ENCODE measurements at places on chromosomes 13 and 19. TPM values are rescaled to one million over a fixed set of nuclear protein-coding genes. Genes with fewer than 3 reads are reported as not detected.

- H3K36me3 ChIP-seq, result no peaks in the 10 kb centered on the region
- no peaks in the 10 kb centered on the region for H3K27me3 ChIP-seq
- peak overlapping the region; percentile 62 for H3K27ac ChIP-seq
- peaks cover 80% of the 10 kb centered on the region for H3K4me1 ChIP-seq
- no peak for DNase-seq
These were observed 5.8 kb downstream of the PPP1R37 start for GRCh38 chr19:45098521-45099466.

DNA sequence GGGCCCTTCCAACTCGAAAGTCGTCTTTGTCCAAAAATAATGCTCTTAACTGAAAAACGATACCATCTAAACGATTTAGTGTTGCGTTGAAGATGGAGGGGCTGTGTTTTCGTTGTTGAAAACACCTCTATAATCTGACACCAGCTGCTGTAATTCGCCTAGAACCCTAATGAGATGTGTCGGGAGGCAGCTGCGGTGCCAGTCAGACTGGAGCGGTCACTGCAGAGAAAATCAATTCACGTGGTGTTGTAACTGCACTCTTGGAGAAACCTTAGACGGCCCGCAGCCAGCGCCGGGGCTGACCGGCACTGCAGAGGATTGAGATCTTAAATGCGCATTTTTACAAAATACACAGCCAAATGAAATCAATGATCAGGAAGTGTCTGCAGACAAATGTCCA, 339.1 kb downstream of the ZNF536 start:
- H3K36me3 ChIP-seq, result no peaks in the 10 kb centered on the region
- no peak for DNase-seq
- H3K4me3 ChIP-seq, result no peak overlapping the region
- H3K27ac ChIP-seq, result no peak overlapping the region

DNA sequence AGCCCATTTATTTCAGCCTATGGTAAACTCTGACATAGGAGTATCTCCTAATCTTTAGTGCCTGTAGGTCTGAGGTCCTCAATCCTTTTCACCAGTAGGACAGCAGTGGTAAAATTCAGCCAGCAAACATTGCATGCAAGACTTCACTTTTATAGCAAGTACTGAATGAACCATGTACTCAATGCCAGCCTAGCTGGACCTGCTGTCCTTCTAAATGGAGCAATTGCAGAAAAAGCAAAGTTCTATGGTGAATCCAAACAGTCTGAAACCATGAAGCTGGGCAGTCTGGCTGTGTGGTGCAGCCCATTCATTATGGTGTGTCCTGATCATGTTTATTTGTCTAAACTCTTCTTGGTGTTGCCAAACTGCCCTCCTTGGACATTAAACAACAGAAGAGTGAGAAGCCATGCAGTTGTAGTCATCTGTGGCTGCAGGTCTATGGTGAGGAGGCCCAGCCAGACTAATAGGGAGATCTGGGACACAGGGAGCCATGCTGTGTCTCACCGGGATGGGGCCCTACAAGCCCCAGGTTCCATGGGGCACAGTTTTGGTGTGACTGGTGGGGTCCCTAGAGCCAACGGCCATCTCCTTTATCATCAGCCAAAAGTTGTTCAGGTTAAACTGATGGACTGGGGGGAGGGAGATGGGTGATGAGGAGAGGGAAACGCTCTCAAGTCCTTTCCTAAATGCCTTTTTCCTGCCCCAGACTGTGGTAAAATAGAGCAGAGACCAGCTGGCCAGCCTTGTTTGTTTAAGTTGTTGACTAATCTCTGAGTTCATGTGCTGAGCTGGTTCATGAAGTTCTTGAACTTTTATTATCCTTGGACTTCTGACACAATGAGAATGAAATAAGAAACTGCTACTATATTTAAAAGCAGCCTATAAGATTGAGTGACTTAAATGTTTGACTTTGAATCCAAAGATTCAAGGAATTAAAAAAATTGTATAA, 20.6 kb upstream of the TNFSF11 start:
- no peak for DNase-seq
- no peaks in the 10 kb centered on the region for H3K4me1 ChIP-seq
- no peaks in the 10 kb centered on the region for H3K36me3 ChIP-seq
- H3K4me3 ChIP-seq, result no peak overlapping the region

- no peaks in the 10 kb centered on the region for H3K36me3 ChIP-seq
- H3K27me3 ChIP-seq, result peaks cover 94% of the 10 kb centered on the region
- no peak within 1 kb of the TSS for H3K27ac ChIP-seq
- no peak for DNase-seq
- no peak within 1 kb of the TSS for H3K4me3 ChIP-seq
These were observed at the start of gene APC2 for GRCh38 chr19:1449467-1450442. Gene APC2, plus strand, starts transcription at chr19:1450121. Its CDS starts 2,881 bp downstream, at chr19:1453002.

DNA sequence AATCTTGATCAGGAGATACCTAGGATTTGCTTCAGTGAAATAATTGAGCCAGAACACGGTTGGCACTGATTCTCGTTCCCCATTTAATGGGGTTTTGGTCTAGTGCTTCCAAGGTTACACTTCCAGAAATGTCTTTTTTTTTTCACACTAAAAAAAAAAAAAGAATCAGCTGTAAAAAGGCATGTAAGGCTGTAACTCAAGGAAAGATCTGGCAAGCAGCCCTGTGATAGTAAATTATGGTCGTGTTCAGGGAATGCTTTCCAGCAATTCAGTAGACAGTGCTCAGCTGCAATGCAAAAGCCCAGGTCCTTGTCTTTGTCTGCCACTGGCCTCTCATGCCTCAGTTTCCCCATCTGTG, 27.2 kb upstream of the NDUFS7 start:
- H3K27me3 ChIP-seq, result no peaks in the 10 kb centered on the region
- H3K4me3 ChIP-seq, result peak overlapping the region; percentile 97
- peaks cover 44% of the 10 kb centered on the region for H3K4me1 ChIP-seq
- DNase-seq, result no peak
- H3K36me3 ChIP-seq, result peaks cover 6% of the 10 kb centered on the region

- H3K4me1 ChIP-seq, result peaks cover 16% of the 10 kb centered on the region
- H3K27me3 ChIP-seq, result no peaks in the 10 kb centered on the region
- no peaks in the 10 kb centered on the region for H3K36me3 ChIP-seq
- peak overlapping the region; percentile 90 for H3K4me3 ChIP-seq
- peak; percentile 95 for DNase-seq
These were observed 665 bp downstream of the TUBGCP3 start for GRCh38 chr13:112587212-112587763.

DNA sequence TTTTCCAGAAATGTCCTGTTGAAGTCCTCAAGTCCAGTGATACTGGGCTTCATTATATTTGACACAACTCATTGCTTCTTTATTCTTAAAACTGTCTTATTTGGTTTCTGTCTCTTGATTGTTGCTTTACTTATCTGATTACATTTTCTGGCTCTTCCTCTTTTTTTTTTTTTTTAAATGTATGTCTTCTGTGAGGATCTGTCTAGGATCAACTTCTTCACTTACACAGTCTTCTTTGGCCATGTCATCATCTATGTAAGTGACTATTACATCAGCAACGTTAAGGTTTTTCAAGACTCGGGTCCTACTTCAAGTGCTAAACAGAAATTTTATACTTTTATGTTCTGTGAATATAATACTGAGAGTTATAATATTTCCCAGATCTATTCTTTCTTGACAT, 162.1 kb downstream of the PDS5B start:
- H3K4me3 ChIP-seq, result no peak overlapping the region
- H3K4me1 ChIP-seq, result no peaks in the 10 kb centered on the region
- no peak for DNase-seq
- no peak overlapping the region for H3K27ac ChIP-seq
- H3K36me3 ChIP-seq, result no peaks in the 10 kb centered on the region
- no peaks in the 10 kb centered on the region for H3K27me3 ChIP-seq

GRCh38 chr19:43470288-43470687, 4.9 kb upstream of the LYPD3 start:
- H3K27ac ChIP-seq, result no peak overlapping the region
- no peak overlapping the region for H3K4me3 ChIP-seq
- H3K36me3 ChIP-seq, result no peaks in the 10 kb centered on the region
- peaks cover 5% of the 10 kb centered on the region for H3K4me1 ChIP-seq
- H3K27me3 ChIP-seq, result no peaks in the 10 kb centered on the region
- DNase-seq, result no peak

GRCh38 chr19:18280247-18281081, 958 bp downstream of the JUND start:
- H3K36me3 ChIP-seq, result peaks cover 9% of the 10 kb centered on the region
- peak overlapping the region; percentile 100 for H3K27ac ChIP-seq
- no peaks in the 10 kb centered on the region for H3K27me3 ChIP-seq
- H3K4me3 ChIP-seq, result peak overlapping the region; percentile 98
- peak; percentile 93 for DNase-seq

DNA sequence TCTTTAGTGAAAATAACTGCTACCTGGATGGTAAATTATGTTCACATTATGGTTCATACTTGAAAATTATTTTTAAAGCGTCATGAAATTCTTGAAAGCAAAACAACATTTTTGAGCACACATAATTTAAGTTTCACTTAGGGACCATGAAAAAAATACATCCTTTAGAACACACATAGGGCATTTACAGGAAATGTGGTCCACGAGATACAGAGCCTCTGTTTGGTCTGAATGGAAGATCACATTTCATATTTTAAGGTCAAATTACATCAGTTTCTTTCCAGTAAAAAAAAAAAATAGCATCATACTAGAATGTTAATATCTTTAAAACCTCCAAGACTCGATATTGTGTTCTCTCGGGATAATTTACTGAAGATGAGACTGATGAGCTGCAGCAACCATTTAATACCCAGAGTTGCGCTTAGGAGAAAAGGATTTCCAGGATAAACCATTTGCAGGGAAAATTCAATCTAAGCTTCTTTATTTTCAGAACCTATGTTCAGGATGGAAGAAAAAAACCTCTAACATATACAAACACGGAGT, 720.7 kb downstream of the DIAPH3 start:
- no peaks in the 10 kb centered on the region for H3K36me3 ChIP-seq
- no peak for DNase-seq
- no peaks in the 10 kb centered on the region for H3K27me3 ChIP-seq
- no peak overlapping the region for H3K4me3 ChIP-seq
- H3K27ac ChIP-seq, result no peak overlapping the region
- no peaks in the 10 kb centered on the region for H3K4me1 ChIP-seq

DNA sequence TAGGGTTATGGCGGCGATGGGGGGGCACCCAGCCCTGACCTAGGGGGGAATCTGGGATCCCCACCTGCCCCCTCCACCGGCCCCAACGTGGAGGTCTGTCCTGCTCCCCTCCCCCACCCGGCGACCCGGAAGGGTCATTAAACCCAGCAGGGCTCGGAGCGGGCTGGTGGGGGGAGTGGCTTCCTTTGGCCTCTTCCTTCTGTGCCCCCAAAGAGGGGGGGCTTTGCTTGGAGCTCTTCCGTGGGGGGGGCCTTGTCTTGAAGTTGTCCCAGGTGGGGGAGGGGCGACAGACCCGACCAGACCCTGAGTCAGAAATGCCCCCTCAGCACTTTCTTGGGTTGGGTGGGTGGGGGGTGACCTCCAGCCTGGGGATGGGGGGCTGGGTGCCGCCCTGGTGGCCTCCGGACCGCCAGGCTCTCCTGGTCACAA, 1.5 kb downstream of the ARID3A start:
- peak overlapping the region; percentile 83 for H3K27ac ChIP-seq
- H3K36me3 ChIP-seq, result no peaks in the 10 kb centered on the region
- no peaks in the 10 kb centered on the region for H3K27me3 ChIP-seq

DNA sequence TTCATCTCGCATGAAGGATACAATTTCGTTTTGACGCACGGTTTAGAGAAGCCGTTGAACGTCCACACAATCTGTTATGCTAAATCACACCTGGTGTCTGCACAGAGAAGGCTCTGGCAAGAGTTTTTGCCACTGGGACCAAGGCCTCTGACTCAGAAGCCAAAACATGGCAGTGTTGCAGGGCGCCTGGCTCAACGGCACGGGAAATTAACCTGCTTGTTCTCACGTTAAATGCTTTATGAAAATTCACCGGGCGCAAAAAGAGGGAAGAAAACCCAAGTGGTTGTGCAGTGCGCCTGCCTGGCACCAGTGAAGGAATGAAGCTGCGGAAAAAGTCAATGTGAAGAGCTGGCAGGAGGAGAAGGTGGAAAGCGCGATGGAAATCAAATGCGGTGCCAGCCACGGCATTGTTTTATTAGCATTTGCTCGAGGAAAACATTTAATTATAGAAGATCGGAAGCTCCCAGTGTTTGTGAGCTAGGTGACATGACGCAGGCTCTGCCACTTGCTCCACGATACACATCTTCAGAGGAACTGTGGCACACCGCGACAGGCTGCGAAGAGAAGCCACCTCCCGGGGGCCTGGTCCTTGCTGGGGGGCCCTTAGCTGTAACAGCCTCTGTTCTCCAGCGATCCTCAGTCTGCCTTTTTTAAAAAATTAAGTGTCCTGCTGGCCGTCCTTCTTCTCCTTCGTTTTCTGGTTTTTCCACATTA, 126.2 kb downstream of the ZIC5 start:
- no peak for DNase-seq
- no peak overlapping the region for H3K27ac ChIP-seq
- H3K4me3 ChIP-seq, result no peak overlapping the region
- H3K4me1 ChIP-seq, result no peaks in the 10 kb centered on the region
- H3K36me3 ChIP-seq, result no peaks in the 10 kb centered on the region

- no peak for DNase-seq
- H3K27ac ChIP-seq, result no peak overlapping the region
- H3K36me3 ChIP-seq, result no peaks in the 10 kb centered on the region
- no peaks in the 10 kb centered on the region for H3K27me3 ChIP-seq
These were observed 1721.4 kb downstream of the PCDH9 start for GRCh38 chr13:65508745-65509144.

GRCh38 chr13:41117869-41118268, 14.7 kb downstream of the KBTBD6 start:
- no peak for DNase-seq
- H3K4me1 ChIP-seq, result no peaks in the 10 kb centered on the region
- H3K4me3 ChIP-seq, result no peak overlapping the region
- H3K27me3 ChIP-seq, result no peaks in the 10 kb centered on the region

- no peaks in the 10 kb centered on the region for H3K36me3 ChIP-seq
- H3K4me3 ChIP-seq, result no peak overlapping the region
- no peaks in the 10 kb centered on the region for H3K4me1 ChIP-seq
- DNase-seq, result no peak
These were observed 6.0 kb upstream of the TPRX2 start for GRCh38 chr19:47853003-47853402.

DNA sequence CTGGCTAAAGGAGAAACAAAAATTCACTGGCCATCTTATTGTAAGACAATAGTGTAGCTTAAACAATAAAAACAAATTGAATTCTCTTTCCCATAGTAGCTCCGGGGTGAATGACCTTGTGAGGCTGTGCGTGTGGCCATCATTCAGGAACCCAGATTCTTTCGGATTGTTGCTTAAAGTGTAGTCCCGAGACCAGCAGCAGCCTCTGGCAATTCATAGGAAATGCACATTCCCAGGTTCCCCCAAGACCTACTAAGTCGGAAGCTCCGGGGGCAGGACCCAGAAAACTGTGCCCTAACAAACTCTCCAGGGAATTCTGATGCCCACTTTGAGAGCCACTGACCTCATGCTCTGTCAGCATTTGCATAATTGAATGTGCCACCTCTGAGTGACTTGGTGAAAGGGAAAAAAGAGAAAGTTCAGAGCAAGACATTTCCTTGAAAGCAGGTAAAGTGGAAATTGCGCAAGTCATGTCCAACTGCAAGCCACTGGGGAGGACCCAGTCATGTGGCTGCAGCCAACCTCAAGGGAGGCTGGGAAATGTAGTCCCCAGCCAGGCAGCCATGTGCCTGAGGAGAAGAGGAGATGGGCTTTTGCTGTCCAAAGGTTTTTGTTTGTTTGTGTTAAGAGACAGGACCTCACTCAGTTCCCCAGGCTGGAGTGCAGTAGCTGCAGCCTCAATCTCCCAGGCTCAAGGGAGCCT, 50.7 kb upstream of the PNMA8B start:
- no peaks in the 10 kb centered on the region for H3K4me1 ChIP-seq
- DNase-seq, result no peak
- H3K4me3 ChIP-seq, result no peak overlapping the region
- H3K27me3 ChIP-seq, result no peaks in the 10 kb centered on the region

The IFNL1 gene
- not detected for polyA plus RNA-seq

The FOXA3 gene
- polyA plus RNA-seq, result 72.8 TPM

The CASP14 gene
- not detected for polyA plus RNA-seq

The MEIOSIN gene
- polyA plus RNA-seq, result not detected

The ATP4B gene
- not detected for polyA plus RNA-seq

The LGALS14 gene
- not detected for polyA plus RNA-seq

The ATF5 gene
- 33.1 TPM for polyA plus RNA-seq
